ENCODE measurements at places on chromosomes 13 and 19.

- no peak for DNase-seq
Measured at GRCh38 chr13:25493931-25494640, 122.3 kb downstream of the ATP8A2 start.

GRCh38 chr13:31627097-31627845 is 112.1 kb upstream of the RXFP2 start:
- DNase-seq: no peak

DNA sequence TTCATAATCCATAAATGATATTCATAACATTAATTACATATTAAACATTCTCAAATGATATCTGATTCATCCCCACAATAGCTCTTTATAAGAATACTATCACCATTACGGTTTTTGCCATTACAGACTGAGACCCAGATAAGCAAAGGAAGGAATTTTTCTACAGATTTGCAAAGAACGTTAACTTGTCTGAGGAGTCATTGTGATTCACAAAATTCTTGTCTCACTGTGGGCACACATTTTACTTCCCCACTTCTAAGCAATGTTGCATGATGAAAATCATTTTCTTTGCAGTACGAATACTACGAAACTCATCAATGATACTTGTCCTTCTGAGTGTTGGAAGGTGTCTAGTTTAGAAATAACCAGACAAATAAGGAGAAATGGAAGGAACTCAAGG is 70.1 kb downstream of the NALCN start:
- no peak for DNase-seq

DNA sequence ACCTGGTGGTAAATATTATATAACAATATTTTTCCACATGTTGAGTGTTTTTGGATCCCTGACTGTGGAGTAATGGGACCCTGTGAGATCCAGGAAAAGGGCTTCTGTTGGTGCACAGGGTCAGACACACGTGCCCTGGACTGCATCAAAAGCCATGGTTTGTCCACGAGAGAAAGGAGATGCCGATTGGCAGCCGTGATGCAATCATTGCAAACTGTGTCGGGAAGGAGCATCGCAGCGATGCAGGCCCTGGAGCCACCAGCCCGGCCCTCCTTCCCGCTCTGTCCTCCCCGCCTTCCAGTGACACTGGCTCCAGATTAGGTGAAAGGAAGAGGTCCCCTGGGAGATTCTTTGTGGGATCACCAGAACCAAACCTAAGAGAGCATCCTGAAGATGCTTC is 9.1 kb downstream of the COL4A2 start:
- DNase-seq: no peak

DNA sequence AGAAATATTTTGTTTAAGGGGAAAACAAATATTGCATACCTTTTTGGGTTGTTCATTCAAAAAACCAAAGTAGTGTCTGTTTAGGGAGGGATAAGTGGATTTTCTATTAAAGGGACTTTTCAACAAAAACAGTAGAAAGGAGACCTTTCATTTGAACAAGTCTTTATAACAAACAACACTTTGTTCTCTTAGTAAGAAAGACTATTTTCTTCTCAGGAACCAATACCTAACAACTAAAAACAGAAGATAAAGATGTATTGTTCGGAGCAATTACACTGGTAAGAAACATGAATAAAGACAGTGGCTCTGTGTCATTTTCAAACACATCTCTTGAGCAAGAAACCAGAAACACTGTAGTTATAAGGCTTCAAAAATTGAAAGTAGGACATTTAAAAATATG is 1610.1 kb upstream of the PCDH20 start:
- DNase-seq: no peak

DNA sequence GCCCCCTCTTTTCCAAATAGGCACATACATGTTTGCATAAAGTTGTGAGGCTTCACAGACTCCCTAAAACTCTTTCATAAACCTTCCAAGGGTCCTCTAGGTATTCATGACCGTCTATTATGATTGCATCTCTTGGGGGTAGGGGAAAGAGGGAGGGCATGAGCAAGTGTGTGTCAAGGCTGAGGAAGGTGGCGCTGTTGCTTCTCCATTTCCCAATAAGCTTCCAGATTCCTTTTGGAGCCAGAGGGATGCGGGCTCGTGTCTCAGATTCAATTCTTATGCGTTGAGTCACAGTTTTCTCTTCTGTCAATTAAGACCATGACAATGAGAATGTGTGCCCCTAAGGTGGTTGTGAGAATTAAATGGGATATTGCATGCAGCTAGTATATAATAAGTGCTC is 51.0 kb upstream of the CYP2A7 start:
- no peak for DNase-seq

DNA sequence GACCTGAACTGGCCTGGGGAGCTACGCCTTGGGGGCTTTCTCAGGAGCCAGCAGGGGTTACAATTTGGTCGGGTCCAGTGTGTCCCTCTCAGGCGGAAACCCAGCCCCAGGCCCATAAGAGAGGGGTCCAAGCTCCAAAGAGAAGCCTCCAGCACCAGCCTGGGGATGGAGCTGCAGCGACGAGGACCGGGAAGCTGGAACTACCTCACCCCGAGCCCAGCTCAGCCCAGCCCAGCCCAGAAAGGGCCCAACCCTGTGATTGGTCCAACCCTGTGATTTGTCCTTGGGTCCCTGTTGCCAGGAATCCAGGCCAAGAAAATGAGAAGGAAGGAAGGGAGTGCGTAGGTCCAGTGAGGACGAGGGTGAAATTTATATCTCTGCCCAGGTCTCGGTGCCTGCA is 24.1 kb downstream of the CLEC4M start:
- DNase-seq: no peak

GRCh38 chr13:76556627-76557026 is 329.6 kb downstream of the KCTD12 start:
- DNase-seq: no peak

DNA sequence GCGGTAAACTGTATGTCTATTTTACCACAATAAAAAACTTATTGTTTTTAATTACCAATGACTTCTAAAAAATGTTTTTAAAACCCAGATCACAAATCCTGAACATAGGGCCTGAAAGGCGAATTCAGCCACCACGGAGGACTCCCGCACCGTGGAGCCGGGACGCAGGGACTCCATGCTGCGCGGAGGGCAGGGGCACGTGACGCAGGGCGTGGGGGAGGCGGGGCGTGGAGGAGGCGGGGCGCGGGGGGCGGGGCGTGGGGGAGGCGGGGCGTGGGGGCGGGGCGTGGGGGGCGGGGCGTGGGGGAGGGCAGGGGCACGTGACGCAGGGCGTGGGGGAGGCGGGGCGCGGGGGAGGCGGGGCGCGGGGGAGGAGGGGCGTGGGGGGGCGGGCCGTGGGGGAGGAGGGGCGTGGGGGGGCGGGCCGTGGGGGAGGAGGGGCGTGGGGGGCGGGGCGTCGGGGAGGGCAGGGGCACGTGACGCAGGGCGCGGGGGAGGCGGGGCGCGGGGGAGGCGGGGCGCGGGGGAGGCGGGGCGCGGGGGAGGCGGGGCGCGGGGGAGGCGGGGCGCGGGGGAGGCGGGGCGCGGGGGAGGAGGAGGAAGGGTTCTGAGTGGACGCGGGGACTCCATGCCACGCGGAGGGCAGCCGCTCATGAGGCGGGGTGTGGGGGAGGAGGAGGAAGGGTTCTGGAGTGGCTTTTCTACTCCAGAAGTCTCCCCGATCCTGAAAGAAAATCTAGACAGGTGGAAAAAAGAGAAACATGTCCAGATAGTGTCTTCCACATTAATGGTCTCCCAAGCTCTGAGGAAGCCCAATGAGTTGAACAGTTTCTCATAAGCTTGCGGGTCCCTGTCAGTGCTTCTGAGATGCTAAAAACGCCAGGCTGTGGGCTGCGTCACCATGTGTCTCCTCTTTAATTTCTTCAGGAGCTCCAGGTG is 4.4 kb upstream of the PROZ start:
- no peak for DNase-seq

DNA sequence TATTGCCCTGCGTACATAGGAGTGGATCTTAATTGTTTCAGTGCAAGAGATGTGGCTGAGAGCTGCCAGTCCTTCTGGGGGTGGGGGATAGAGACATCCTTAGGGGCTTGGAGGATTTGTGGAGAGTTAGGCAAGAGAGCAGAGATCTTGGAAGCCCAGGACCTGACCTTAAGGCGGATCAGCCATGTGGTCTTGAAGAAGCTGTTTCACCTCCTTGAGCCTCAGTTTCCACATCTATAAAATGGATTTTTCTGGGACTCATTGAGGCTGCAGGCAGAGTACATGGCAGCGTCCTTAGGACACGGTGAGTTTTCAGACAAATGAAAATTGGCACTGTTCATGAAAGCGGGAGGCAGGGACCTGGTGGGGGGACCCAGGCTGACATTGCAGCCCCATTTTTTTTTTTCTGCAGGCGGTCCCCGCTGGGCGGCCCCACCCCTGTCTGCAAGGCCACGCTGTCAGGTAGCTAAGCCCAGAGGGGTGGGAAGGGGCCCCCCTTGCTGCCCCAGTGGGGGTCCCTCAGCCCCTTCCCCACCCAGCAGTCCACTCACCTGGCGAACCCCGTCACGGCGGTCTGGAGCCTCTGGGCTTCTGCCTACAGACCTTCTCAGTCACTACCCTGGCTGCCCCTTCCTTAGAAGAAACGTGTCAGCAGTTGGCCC is 30.0 kb downstream of the PDE4A start:
- no peak for DNase-seq

GRCh38 chr13:60969656-60970055 is 446.0 kb downstream of the PCDH20 start:
- no peak for DNase-seq

DNA sequence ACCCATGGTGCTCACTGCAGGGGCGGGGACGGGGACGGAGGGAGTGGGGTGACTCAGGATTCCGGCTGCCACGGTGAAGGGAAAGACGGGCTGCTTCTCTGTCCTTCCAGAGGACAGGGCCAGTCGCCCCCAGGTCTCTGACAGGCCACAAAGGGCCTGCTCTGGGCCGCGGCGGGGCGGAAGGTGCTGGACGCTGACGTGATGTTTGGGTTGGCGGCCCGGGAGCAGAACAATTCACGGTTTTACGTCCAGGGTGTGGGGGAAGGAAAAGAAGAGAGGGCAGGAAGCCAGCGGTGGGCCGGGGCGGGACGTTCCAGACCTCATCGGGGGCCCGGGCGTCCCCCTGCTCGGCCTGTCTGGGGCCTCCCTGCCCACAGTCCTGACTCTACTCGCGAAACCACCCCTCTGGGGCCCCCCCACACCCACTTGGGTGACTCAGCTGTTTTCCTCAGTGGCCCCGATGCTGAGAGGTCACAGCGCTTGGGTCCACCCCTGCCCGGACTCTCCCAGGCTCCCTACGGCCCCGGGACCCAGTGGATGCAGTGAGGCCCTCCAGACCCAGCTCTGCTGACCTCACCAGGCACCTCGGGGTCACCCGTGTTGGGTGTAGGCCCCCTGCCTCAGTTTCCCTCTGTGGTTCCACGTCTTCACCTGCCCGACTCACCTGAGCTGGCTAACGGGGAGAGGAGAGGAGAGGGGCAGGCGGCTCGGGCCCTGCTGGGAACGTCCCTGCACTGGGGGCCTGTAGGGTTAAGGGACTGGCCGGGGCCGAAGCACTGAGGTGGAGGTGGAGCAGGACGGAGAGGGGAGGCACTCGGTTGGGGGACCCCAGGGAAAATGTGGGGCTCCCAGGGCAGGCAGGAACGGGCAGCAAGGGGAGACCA is 29.2 kb downstream of the PIP5K1C start:
- peak; percentile 40 for DNase-seq

- DNase-seq: no peak
Measured at GRCh38 chr13:41548031-41548430, 90.7 kb downstream of the RGCC start.

- no peak for DNase-seq
Measured at GRCh38 chr13:51804295-51805172, 571 bp upstream of the DHRS12 start.

DNA sequence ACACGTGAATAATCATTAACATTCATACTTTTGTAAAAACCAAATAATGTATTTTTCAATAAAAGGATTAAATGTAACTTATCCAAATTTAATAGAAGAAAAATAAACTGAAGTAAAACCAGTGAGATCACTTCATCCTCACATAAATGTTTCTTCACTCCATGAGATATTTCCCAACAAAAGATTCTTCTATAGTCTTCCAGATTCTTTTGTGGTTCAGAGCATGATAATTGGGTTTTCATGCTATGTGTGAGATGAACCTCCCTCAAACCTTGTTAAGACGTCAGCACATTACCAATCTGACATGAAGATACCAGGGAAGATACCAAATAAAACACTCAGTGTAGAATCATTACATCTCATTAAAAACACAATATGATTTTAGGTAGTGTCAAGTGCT is 62.9 kb upstream of the OXGR1 start:
- DNase-seq: no peak

DNA sequence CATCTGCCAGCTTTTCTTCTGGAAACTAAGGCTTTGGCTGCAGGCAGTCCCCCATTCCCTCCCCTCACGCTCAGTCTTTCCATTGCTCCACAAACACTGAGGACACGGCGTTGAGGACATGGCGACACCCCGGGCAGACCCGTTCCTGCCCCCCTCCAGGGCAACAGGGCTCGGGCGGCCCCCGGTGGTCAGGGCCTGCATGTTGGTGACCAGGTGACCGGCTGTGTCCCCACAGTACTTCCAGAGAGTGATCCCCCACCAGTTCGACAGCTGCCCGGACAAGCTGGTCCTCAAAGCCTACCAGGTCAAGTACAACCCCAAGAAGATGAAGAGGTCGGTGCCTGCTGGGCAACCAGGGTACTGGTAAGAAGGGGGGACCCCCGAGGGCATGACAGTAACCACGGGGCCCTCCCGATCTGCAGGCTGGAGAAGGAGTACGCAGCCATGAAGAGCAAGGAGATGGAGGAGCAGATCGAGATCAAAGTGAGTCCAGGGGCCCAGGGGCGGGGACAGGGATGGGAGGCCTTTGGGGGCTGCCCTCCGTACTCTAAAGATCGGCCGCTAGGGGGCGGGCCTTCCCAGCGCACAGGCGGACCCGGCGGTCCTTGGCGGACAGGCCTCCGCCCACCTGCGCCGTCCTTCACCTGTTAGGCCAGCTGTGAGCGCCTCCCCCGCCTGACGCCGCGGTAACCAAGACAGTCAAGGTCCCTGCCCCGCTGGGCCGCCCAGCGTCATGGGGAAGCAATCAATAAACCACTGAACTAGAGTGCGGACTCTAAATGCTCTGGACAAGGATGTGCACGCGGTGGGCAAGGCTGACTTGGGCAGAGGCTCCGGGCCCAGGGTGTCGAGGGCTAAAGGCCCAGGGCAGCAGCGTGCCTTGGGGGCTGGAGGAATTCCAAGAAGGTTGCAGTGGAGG is 21.1 kb downstream of the PRR36 start:
- no peak for DNase-seq

DNA sequence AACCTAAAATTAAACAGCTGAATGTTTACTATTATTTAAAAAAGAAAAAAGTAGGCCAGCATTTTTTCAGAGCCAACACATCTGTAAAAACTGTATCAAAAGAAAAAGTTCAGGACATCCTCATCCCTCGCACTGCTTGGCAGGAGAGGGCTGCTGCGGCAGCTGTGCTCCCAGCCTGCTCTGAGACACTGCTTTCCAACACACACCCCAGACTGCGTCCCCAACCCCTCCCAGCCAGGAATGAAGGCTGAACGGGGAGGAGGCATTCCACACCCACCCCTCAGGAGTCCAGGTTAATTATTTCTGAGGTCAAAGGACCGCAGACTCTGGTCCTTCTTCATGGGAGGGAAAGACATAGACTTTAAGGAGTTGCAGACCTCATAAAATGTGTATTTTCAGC is 43.1 kb downstream of the COL4A1 start:
- DNase-seq: no peak

- no peak for DNase-seq
Measured at GRCh38 chr13:101416181-101417042, at the start of gene NALCN. Gene NALCN (minus strand): TSS chr13:101416508. CDS start chr13:101399126, 17,382 bp downstream.
